ENCODE measurements at places on chromosomes 3 and 15. TPM values are rescaled to one million over a fixed set of nuclear protein-coding genes. Genes with fewer than 3 reads are reported as not detected.

The SH2D7 gene
- total RNA-seq, result not detected

The SLC51B gene
- not detected for total RNA-seq

The C3orf49 gene
- total RNA-seq, result not detected

The DGKG gene
- 0.15 TPM for total RNA-seq

The C2CD4B gene
- 0.70 TPM for total RNA-seq

The ANKUB1 gene
- not detected for total RNA-seq

The DLL4 gene
- 0.17 TPM for total RNA-seq

The KBTBD13 gene
- not detected for total RNA-seq

The C3orf85 gene
- total RNA-seq, result not detected

The EPHA3 gene
- 0.45 TPM for total RNA-seq

The PPM1L gene
- total RNA-seq, result 5.1 TPM

The CCDC33 gene
- not detected for total RNA-seq

The ADPGK gene
- 69.8 TPM for total RNA-seq

The BHLHE40 gene
- 35.9 TPM for total RNA-seq

The CNTN3 gene
- total RNA-seq, result 0.80 TPM

The GMNC gene
- total RNA-seq, result not detected

The FAM162A gene
- total RNA-seq, result 14.1 TPM

The HTR3E gene
- total RNA-seq, result not detected

The RTP1 gene
- not detected for total RNA-seq

The IGSF10 gene
- total RNA-seq, result 0.05 TPM

The ALDH1L1 gene
- 2.4 TPM for total RNA-seq
